AG09309 (cell line): ENCODE measurements at places on chromosomes 2 and 18.

- no peak for DNase-seq
Observed at GRCh38 chr18:76956648-76957047, 134.3 kb downstream of the ZNF236 start.

DNA sequence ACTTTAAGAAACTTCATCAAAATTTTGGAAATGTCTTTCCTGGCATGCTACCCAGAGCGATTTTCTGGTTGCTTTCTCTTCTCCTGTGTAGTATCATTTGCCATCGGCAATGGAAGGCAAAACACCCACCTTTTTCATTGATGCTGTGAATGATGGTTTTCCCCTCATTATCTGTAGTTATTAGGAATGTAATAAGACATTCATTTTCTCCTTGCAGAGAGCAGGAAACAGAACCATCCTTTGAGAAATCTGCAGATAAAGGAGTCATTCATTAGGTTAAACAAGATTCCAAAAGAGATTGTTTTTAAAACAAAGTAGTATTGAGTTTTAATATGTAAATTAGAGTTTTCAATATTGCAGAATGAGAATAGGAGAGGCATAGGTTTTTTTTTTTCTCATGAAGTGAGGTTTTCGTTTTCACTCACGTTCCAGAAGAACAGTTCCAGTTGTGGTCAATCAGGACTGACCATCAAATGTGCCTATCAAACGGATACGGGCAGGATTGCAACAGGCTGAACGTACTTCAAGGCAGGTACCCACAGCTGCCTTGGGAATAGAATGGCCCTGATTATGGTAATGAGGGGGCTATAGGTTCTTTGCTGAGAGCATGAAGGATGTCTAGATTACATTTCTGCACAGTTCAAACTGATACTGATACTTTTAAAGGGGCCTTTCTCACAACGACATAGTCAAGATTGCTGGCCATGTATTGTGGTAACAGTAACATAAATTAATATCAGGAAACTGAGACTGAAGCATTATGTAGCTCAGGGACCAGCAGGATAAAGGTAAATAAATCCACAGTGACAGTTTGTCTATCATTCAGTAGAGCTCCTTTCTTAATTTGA, 49.8 kb upstream of the PLA2R1 start:
- no peak for DNase-seq

- no peak for DNase-seq
Observed at GRCh38 chr18:49697757-49698524, 115.4 kb downstream of the ACAA2 start.

GRCh38 chr2:48946449-48947048, 191.0 kb upstream of the LHCGR start:
- peak; percentile 2 for DNase-seq

- DNase-seq: no peak
Observed at GRCh38 chr2:239388236-239389151, 12.3 kb downstream of the HDAC4 start.

GRCh38 chr2:233242231-233242927, 9.1 kb upstream of the ATG16L1 start:
- DNase-seq: no peak

- no peak for DNase-seq
Observed at GRCh38 chr2:233480490-233481202, 85.9 kb downstream of the USP40 start.

GRCh38 chr18:543447-544078, 36.6 kb upstream of the CETN1 start:
- no peak for DNase-seq

GRCh38 chr2:49332415-49332814, 178.1 kb upstream of the FSHR start:
- no peak for DNase-seq

DNA sequence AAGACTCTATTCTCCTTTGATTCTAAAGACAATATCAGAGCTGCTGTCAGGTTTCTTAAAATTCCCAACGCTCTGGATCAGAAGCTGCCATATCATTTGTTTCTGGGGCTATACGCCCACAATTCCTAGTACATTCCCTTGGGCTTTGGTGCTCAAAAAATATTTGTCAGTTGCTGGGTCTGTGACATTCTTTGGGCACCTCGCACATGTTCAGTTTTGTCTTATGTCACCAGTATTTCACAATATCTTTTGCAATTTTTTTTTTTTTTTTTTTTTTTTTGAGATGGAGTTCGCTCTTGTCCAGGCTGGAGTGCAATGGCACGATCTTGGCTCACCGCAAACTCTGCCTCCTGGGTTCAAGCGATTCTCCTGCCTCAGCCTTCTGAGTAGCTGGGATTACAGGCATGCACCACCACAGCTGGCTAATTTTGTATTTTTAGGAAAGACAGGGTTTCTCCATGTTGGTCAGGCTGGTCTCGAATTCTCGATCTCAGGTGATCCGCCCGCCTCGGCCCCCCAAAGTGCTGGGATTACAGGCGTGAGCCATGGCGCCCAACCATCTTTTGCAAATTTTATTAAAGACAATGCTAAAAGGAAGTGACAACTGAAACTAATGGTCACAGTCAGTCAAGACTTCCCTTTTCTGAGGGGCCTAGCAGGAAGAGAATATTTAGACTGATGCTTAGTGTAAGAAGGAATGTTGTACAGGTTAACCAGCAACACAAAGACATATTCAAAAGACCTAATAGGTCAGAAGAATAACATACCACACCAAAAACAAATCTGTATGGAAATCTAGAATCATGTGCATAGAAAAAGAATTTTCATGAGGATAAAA, 6.8 kb downstream of the ZNF397 start:
- DNase-seq: no peak

DNA sequence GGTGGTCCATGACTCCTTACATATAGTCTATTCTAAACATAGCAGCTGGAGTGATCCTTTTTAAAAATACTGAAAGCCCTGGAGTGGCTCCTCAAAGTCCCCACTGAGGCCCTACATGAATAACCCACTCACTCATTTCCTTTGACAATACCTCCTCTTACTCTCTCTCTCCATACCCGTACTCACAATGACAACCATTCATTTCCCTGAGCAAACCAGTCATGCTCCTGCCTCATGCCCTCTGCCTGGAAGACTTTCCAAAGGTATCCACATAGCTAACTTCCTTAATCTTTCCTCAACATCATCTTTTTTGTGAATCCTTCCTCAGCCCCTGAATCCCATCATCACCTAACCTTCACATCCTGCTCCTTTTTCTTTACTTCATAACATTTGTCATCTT, 102.6 kb downstream of the BAZ2B start:
- DNase-seq: no peak

DNA sequence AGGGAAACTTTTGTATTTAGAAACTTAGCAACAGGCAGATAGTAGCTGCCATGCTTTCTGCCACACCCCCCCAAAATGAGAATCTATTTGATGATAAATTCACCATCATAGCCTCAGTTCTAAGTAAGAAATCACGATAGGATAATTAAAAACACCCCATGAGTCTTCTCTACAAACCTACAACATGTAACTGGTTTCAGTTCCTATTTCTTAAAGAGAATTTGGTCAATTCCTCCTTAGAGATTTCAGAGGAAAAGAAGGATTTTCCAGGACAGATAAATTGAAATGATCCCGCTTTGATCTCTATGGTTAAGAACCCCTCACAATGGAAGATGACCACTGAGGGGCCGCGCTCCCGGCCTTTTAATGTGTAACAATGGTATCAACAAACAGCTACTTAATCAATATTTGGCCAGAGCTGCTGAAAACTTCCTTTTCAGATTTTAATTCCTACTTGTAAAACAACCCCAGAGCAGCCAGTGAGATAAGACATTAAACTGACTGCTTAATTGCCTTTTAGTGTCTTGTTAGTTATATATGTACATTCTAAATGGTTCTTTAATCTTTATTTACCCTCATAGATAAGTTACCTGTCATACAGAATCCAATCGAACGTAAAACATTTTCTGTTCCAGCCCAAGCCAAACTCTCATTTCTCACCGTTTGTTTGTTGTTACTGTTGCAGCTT, 10.1 kb downstream of the PAX3 start:
- DNase-seq: no peak

- DNase-seq: no peak
Observed at GRCh38 chr2:27730980-27731691, 40.4 kb upstream of the MRPL33 start.

- DNase-seq: peak; percentile 18
Observed at GRCh38 chr2:149330127-149331022, at the start of gene LYPD6. TSS of gene LYPD6 (plus strand) at chr2:149330587. CDS start at chr2:149437709, 107,122 bp downstream.

- DNase-seq: no peak
Observed at GRCh38 chr2:39024833-39025232, 96.0 kb downstream of the SOS1 start.

- DNase-seq: no peak
Observed at GRCh38 chr2:70212298-70212932, 21.6 kb upstream of the C2orf42 start.

GRCh38 chr2:85974390-85974789, 85.6 kb upstream of the ST3GAL5 start:
- DNase-seq: no peak

GRCh38 chr2:157170299-157170698, 87.2 kb upstream of the GALNT5 start:
- DNase-seq: no peak

DNA sequence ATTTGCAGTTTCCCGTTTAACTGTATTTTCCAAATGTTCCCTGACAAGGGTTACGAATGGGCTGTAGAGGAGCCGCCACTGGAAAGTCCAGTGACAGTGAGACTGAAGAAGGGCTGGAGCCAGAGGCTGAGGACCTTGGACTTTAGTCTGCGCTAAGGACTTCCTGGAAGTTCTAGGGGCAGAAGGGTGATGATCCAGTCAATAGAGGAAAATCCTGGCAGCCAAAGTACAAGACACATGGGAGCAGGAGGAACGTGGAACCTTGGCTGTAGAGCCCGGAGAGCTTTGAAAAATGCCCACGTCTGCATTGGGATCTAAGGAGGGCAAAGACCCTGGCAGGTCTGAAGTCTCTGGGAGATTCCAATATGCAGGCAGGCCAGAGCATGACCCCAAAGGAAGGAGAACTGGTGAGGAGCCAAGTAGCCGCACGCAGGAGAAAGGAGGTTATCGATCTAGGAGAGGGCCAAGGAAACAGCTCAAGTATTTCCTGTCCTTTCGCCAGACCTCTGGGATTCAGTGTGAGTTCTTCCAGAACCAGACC, 28.5 kb downstream of the MBP start:
- no peak for DNase-seq

DNA sequence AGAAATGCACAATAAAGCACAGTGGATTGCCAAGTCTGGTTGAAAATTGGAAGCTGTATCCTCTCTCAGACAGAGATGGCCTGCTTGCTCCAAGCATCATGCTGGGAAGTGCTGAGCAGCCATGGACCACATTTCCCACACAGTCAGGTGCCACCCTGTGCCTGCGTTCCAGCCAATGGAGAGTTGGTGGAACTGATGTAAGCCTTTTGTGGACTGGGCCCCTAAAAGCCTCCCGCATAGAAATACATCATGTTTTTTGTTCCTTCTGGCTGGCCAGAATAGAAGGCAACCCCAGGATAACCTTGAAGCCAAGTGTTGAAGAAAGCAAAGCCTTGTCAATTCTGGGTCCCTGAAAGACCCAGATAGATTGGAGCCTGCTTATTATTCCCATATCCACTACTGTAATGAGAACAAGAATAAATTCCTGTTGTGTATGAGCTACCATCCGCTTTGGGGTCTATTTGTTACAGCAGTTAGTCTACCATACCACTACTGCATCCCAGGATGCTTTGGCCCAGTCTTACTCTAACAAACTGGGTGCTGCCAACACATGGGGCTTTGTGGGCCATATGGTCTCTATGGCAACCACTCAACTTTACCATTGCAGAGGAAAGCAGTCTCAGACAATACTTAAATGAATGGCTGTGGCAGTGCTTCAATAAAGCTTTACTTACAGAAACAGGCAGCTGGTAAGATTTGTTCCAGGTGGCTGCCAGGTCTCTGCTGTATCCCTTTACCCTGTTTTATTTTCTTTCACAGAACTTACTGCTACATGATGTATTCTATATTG, 65.4 kb downstream of the POLE4 start:
- no peak for DNase-seq

GRCh38 chr2:70118798-70119454, 31.6 kb downstream of the PCBP1 start:
- no peak for DNase-seq

GRCh38 chr18:2312440-2312839, 258.9 kb downstream of the METTL4 start:
- no peak for DNase-seq

- no peak for DNase-seq
Observed at GRCh38 chr2:28567061-28567471, 71.2 kb downstream of the PLB1 start.

DNA sequence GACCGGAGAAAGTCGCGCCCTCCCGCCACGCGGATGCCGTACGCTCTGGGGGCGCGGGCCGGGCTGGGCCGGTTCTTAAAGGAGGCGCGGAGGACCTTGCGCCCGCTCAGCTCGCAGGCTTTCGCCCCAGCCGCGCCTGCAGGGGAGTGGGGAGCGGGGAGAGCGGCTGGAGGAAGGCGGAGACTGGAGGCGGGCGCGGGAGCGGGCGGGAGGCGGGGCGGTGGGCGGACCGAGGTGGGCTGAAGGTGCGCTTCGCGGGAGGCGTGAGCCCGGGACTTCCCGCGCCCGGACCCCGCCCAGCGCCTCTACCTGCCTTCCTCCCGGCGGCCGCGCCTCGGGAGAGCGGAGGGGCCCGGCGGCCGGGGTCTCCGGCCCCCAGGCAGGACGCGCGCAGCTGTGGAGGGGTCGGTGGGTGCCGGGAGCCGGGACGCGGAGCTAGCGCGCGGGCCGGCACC, at the start of gene ADRA2B:
Gene ADRA2B, minus strand, starts transcription at position 148 of the 455 bp plus-strand sequence. CDS start 422 bp downstream, outside the sequence.
- no peak for DNase-seq

DNA sequence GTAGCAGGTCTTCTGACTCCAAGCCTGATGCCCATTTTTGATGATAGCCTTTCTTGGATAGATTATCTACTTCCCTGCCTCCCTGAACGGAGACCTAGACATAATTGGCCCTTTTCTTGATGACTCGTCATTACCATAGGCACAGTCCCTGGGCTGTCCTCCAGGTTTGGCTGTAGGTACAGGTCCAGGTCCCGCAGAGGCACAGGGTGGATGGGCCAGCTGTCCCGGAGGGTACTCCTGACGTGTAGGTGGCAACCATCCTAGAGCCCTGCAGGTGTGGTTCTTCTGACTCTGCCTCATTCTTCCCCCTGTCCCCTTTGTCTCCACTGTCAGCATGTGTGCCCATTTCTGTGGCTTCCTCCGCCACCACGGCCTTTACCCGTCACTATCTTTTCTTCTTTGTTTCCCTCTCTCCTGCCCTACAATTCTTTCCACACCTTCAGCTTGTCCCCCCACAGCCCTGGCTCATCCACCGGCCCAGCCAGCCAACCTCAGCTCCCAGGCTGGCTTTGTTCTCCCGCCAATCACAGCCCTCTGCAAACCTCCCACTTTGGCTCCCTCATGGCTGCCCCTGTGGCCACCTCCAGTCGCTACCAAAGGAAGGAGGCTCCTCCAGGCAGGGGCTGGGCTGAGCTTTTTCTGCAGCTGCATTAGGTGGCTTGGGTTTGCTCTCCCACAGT, 102.8 kb downstream of the SMAD7 start:
- DNase-seq: no peak

- no peak for DNase-seq
Observed at GRCh38 chr2:109175350-109175678, 46.3 kb downstream of the SH3RF3 start.

- no peak for DNase-seq
Observed at GRCh38 chr2:107259408-107260195, 373.6 kb upstream of the ST6GAL2 start.

GRCh38 chr2:237686659-237687136, 59.3 kb downstream of the LRRFIP1 start:
- no peak for DNase-seq

- peak; percentile 37 for DNase-seq
Observed at GRCh38 chr18:24878289-24878688, 417.9 kb downstream of the HRH4 start.

GRCh38 chr2:214450118-214450894, 39.5 kb downstream of the VWC2L start:
- DNase-seq: no peak

GRCh38 chr2:205405194-205405593, 277.1 kb upstream of the NRP2 start:
- DNase-seq: no peak

- DNase-seq: no peak
Observed at GRCh38 chr2:52895726-52896340, 871.8 kb upstream of the CHAC2 start.
